ENCODE measurements at places on chromosomes 16 and 17.

- no peak for DNase-seq
Observed at GRCh38 chr16:77896415-77897128, 108.2 kb downstream of the VAT1L start.

DNA sequence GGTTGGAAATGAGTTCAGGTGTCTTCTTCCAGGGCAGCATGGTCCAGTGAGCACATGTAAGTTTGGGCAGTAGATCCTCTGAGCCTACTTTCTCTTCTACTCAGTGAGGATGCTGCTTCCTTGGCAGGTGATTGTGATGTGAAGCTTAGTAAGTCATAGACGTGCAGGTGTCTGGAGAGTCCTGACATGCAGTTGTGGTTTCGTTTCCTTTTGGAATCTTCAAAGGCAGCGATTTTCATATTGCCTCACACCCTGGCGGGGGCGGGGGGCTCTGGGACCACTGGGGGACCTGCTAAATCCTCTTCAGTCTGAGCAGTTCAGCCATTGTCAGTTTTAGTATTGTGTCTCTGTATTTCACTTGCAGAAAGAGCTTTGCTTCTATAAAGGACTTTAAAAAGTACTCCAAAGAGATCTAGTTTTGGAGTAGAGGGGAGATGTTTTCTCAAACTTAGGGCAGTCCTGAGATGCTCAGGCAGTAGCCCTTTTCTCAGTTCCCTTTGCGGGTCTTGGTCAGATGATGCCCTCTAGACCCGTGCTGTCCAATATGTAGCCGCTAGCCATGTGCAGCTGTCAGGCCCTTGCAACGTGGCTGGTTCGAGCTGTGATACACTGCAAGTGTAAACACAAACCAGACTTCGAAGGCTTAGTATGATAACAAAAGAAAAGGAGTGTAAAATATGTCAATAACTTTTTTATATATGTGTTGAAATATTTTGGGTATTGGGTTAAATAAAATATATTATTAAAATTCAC lies 4.0 kb upstream of the CDK5R1 start:
- no peak for DNase-seq

DNA sequence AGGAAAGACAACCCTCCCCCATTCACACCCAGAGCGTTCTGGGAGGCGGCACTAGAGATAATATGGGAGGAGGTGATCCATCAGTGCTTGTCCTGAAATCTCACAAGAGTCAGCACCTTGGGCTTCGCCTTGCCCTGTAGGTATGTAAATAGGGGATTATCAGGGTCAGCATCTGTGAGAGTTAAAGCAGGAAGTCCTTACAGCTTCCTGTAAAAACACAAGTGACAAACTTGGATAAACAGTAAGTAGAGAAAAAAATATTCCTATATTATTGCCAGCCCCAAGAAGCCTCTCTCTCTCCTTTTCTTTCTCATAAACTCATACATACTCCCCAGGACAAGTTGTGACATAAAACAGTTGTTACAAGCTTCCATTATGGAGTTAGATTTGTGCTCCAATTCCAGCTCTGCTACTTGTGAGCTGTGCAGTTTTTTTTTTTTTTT lies 187.7 kb downstream of the MAF start:
- no peak for DNase-seq

- no peak for DNase-seq
Observed at GRCh38 chr16:84245956-84246678, 6.3 kb upstream of the KCNG4 start.

GRCh38 chr16:25066426-25066746 lies 45.2 kb upstream of the LCMT1 start:
- DNase-seq = no peak

GRCh38 chr17:6334386-6334785 lies 100.5 kb downstream of the AIPL1 start:
- peak; percentile 28 for DNase-seq

DNA sequence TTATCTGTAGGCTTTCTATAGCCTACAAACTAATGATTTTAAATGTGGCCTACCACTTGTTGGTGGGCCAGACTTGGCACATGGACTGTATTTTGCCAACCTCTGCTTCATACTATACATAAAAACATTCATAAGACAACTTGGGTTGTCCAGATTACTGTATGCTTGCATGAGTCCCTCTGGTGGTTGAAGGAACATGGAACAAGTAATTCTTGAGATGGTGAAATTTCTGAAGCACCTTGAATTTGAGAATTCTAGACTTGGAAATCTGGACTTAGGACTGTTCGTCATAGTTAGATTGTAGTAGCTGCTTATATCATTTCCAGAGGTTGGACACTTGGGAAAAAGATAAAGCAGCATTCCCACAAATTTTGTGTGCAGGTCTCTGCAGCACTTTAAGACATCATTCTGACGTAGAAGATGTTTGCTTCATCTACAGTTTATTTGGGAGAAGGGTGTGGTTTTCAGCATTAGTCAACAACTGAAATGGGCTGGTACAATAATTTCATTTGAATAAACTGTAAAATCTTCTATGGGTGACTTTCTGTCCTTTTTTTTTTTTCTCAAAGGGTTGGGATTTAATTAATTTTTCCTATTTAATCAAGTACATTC lies 31.2 kb downstream of the NFATC3 start:
- DNase-seq = no peak

GRCh38 chr17:17018612-17019429 lies 23.4 kb upstream of the MPRIP start:
- DNase-seq = no peak

DNA sequence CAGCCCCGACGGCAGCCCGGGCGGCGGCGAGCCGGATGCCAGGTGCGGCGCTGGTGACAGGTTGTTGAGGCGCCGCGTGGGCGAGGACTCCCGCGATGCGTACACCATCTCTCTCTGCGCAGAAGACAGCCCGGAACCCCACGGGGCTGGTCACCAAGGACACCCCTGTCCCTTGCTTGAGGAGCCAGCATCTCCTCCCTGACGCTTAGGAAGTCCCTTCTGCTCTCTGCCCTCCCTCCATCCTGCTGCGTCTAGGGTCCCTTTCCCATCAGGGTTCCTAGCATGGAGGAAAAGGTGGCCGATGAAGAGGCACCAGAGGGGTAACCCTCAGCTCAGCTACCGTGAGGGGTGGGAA lies 43.6 kb downstream of the SRCIN1 start:
- DNase-seq = no peak

DNA sequence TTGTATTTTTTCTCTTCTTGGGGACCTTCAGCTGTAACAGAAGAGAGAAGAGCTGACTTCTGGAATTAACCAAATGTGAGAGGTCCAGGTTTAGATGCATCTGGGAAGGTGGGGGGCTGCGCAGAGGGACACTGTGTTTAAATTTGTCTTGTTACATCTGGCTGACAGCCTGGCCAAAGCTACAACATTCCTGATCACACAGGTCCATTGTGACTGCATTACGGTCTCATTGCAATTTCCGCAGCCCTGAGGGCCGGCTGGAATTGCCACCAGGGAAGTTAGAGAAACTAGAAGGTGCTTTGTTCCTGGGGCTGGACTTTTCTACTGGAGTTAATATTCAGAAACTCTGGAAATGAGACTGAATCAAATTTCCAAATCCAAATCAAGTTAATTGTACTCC lies 37.9 kb upstream of the LRRC75A start:
- DNase-seq = no peak

DNA sequence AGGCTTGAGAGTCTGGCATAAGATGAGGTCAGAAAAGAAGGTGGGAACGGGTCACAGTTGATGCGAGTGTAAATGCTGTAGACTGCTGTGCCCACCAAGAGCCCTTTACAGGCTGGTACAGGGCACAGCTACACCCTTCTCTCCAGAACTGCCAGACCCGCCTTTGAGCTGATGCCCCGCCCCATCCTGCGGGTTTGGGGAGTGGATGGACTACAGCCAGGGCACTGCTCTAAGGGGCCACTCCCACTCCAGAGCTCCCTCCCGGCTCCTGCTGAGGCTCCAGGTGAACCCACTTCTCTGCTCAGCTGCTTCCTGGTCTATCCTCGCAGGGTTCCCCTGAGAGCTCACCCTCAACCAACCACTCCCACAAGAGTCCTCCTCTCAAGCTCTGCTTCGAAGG lies 12.3 kb downstream of the MEIOB start:
- no peak for DNase-seq

- DNase-seq = peak; percentile 47
Observed at GRCh38 chr17:64399071-64399766, 8.6 kb upstream of the PECAM1 start.

DNA sequence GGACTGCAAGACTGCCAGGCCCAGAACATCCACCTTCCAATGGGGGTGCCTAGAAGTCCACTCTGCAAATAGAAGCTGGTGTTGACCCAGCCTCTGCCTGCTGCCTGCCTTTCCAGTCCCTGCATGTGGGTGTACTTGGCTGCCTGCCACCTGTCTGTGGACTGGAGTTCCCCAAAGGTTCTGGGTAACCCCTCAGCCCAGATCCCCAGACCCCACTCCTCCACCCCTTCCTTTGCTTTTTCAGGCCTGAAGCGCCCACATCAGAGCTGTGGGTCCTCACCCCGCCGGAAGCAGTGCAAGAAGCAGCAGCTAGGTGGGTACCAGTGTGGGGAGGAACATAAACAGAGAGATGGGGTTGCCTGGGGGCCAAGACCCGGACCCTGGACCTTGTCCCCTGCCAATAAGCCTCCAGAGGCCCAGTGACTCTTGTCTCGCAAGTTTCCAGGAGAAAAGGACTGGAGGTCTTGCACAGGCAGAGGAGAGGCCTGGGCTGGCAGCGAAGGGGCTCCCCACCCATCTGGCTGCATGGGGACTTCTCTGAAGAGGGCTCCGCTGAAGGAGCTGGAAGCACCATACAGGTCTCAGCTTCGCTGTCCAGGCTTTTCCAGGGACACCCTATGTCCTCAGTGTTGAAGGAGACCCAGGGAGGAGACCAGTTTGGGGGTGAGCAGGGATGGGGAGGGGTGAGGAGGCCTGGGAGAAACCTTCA lies 34.3 kb downstream of the NLRC5 start:
- no peak for DNase-seq

- DNase-seq = no peak
Observed at GRCh38 chr16:74773446-74774222, 986 bp downstream of the FA2H start.

- no peak for DNase-seq
Observed at GRCh38 chr16:9516444-9516843, 425.0 kb downstream of the HAPSTR1 start.

- no peak for DNase-seq
Observed at GRCh38 chr17:40556884-40557414, 8.3 kb downstream of the CCR7 start.

DNA sequence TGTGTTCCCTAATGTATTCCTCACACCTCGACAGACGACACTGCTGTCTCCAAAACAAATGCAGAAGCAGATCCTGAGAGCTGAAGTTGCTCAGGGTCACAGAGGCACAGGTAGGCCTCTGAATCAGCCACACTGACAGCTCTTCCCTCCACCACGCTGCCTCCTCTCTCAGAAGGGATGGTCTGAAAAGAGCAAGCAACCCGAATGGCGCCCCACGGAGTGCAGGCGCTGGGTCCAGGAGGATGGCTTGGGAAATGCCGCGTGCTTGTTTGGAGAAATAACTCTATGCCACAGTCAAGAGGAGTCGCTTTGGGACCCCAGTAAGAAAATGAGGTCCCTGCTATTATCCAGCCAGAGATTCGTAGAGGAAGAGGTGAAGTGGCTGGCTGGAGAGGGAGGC lies 15.9 kb downstream of the CYB561 start:
- no peak for DNase-seq

DNA sequence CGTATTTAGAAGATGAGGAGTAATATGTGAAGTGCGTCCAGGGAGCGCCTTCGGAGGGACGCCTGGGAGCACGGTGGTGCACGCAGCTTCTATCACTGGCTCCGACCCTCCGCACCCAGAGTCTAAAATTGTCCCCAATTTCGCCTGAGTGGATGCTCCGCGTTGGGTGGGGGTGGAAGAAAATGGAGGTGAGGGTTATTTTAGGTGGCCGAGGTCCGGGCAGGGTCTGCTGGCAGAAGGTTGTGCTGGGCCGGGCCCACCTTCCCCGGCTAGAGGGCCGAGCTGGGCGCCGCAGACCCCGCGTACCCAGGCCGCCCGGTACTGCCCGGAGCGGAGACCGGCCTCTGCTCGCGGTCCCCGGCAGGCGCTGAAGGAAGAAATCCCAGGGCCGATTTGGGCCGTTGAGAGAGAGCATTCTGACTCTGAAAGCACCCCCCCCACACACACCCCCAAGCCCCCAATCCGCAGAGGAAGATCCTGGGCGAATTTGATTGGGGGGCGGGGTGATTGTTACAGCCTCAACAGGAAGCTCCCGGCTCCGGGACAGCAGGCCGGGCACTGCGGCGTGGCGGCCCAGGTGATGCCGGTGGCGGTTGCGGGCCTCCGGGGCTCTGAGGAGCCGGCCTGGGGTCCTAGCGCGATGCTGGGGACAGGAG lies 3.0 kb downstream of the BAHCC1 start:
- no peak for DNase-seq

DNA sequence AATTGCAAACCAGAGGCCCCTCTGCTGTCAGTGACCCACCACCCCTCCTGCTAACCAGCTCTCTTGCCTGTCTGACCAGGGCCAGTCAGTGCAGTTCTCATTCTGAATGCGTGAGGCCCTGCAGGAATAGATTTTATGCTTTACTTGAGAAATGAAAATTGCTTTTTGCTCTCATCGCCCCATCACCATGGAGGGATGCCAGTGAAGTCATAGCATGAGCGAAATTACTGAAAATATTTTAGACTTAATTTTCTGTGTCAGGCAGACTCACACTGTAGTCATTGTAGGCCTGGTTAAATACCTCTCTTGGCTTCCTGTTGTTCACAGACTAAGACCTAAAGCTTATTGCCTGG lies 490.5 kb upstream of the CDH5 start:
- no peak for DNase-seq

- DNase-seq = peak; percentile 82
Observed at GRCh38 chr17:7716901-7717755, at the start of gene DNAH2. TSS of gene DNAH2 (plus strand) at chr17:7717744. CDS start at chr17:7719735, 1,991 bp downstream.

GRCh38 chr17:60893475-60893874 lies 215.8 kb downstream of the BCAS3 start:
- no peak for DNase-seq

DNA sequence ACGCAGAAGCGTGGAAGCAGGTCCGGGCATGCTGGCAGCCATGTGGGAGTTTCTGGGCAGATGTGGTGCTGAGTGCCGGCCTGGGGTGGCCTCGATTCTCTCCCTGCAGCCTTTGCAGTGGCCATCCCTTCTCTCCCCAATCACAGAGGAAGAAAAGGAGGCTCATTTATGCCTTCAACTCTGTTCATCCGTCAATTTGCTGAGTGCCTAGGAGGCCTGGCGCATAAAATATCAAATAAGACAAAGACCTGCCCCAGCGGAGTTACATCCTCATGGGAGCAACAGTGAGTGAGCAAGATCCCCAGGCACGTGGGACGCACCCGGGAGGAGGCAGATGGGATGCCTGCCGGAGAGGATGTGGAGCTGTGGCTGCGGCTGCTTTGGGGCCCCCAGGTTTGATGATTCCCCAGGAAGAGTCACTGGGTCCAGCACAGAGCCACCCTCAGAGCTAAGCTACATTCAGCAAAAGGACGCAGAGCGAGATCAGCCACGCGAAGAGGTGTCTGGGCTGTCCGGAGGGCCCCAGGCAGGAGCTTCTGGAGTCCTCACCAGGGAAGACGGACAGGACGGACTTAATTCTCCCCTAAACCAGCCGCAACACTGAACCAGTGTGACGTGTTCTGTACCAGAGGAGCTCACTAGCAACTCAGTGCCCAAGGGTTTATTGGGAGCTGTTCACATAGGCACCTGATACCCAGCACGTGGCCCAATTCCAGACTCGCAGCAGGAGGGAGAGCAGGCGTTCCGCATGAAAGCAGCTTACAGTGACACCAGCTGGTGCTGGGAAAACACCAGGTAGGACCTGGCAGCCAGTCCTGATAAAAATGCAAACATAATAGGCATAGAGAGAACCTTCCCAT lies 11.3 kb downstream of the CA5A start:
- no peak for DNase-seq

All from H4 (cell line).